ENCODE measurements at places on chromosomes 1 and 21. TPM values are rescaled to one million over a fixed set of nuclear protein-coding genes. Genes with fewer than 3 reads are reported as not detected.

- no peak overlapping the region for H3K4me3 ChIP-seq
- H3K36me3 ChIP-seq = no peaks in the 10 kb centered on the region
- H3K27ac ChIP-seq = no peak overlapping the region
- no peak for DNase-seq
- no peaks in the 10 kb centered on the region for H3K27me3 ChIP-seq
- no peaks in the 10 kb centered on the region for H3K4me1 ChIP-seq
These were observed 55.9 kb downstream of the SIK1 start for GRCh38 chr21:43370888-43371570.

- H3K27ac ChIP-seq = no peak overlapping the region
- H3K4me3 ChIP-seq = no peak overlapping the region
- no peaks in the 10 kb centered on the region for H3K36me3 ChIP-seq
- DNase-seq = no peak
These were observed 27.0 kb upstream of the ABCG1 start for GRCh38 chr21:42191696-42192595.

- no peaks in the 10 kb centered on the region for H3K27me3 ChIP-seq
- H3K27ac ChIP-seq = peak overlapping the region; percentile 17
- peaks cover 28% of the 10 kb centered on the region for H3K4me1 ChIP-seq
- peaks cover 100% of the 10 kb centered on the region for H3K36me3 ChIP-seq
- no peak overlapping the region for H3K4me3 ChIP-seq
- DNase-seq = peak; percentile 67
These were observed 14.1 kb downstream of the PEA15 start for GRCh38 chr1:160219062-160219929.

DNA sequence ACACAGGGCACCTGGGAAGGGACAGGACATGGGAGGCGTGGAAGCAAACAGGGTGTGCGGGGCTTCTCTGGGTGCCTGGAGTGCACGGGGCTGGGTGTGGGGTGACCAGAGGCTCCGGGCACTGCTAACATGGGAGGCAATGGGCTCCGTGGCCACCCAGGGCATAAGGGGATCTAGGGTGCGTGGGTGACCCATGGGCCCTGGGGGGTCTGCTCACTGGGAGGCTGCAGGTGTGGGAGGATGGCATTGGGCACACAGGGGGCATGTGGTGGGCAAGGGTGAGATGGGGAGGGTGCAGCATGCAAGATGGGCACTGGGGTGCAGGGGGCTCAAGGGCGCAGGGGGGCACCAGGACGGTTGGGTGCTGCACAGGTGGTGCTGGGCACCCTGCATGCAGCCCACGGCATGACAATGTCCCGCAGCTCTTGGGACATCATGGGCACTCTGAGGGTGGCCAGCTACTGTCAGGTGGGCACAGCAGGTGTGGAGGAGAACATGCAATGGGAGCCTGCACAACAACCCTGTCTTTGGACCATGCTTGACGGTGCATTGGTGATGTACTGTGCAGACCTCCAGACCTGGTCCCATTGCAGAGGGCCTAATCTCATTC lies 15.1 kb downstream of the TRIM11 start:
- H3K27me3 ChIP-seq = no peaks in the 10 kb centered on the region
- H3K27ac ChIP-seq = no peak overlapping the region
- peaks cover 24% of the 10 kb centered on the region for H3K36me3 ChIP-seq
- no peak for DNase-seq

GRCh38 chr21:16509476-16509875 lies 779.7 kb downstream of the USP25 start:
- no peaks in the 10 kb centered on the region for H3K27me3 ChIP-seq
- no peak overlapping the region for H3K27ac ChIP-seq
- H3K36me3 ChIP-seq = no peaks in the 10 kb centered on the region
- DNase-seq = no peak

GRCh38 chr21:44985441-44986401 lies 45.9 kb downstream of the SLX9 start:
- DNase-seq = no peak
- H3K27me3 ChIP-seq = no peaks in the 10 kb centered on the region
- peaks cover 39% of the 10 kb centered on the region for H3K4me1 ChIP-seq
- H3K27ac ChIP-seq = no peak overlapping the region
- H3K36me3 ChIP-seq = no peaks in the 10 kb centered on the region

DNA sequence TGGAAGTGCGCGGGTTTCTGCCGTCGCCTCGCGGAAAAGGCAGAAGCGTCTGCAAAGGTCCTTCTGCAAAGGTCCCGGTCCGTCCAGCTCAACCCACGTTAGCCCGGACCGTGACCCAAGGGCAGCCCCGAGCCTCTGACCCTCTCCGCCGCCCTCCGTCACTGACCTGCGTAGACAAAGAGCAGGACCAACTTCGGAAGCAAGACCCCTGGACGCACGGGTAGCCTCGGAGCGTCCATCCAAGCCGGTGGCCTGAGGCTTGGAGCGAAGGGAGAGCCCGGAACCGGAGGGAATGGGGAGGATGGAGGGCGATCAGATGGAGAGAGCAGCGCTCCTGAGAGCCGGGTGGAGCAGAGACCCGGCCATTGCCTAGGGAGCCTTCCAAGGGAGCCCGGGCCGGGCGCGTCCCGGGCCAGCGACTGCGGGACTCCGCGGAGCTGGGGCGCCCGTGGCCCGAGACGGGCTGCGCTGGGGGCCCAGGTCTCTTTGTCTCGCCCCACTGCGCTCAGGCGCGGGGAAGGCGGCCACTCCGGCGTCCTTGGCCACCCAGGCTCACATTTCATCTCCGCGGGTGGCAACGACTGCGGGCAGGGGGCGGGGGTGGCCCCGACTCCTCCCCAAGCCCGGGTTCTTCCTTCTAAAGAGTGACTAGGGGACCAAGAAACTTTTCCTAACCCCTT lies at the start of gene CYYR1:
TSS of gene CYYR1 (minus strand) at position 585 of the 680 bp plus-strand sequence. CDS start at position 239, 346 bp downstream.
- H3K36me3 ChIP-seq = no peaks in the 10 kb centered on the region
- H3K4me3 ChIP-seq = peak within 1 kb of the TSS; percentile 63
- no peak for DNase-seq
- H3K4me1 ChIP-seq = no peaks in the 10 kb centered on the region
- H3K27me3 ChIP-seq = no peaks in the 10 kb centered on the region
- peak within 1 kb of the TSS; percentile 85 for H3K27ac ChIP-seq

DNA sequence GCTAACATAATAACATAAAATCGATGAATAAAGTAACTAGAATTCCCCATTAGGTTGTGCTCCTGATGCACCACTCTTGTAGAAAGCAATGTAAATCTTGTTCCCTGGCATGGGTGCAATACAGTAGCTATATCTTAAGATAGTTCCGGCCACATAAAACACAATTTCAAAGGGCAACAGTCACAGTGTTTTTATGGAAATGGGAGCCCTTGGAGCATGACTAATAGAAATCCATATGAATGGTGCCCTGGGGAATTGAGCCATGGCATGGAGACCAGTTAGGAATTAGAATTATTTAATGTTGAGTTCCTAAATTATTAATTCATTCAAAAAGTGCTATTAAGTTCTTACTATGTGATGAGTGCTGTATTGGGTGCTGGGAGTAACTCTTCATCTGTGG lies 118.7 kb downstream of the KCNK2 start:
- H3K4me1 ChIP-seq = no peaks in the 10 kb centered on the region
- H3K4me3 ChIP-seq = no peak overlapping the region
- no peak for DNase-seq
- no peaks in the 10 kb centered on the region for H3K27me3 ChIP-seq
- no peak overlapping the region for H3K27ac ChIP-seq

DNA sequence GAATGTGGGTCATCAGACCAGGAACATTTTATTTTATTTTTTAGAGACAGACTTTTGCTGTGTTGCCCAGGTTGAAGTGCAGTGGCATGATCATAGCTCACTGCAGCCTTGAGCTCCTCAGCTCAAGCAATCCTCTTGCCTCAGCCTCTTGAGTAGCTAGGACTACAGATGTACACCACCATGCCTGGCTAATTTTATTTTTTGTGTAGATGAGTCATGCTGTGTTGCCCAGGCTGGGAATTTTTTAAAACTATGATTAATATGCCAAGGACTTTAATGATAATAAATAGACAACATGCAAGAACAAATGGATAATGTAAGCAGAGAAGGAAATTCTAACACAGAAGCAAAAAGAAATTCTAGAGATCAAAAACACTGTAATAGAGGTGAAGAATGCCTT lies 142.4 kb downstream of the AK5 start:
- DNase-seq = no peak
- H3K4me3 ChIP-seq = no peak overlapping the region
- H3K36me3 ChIP-seq = no peaks in the 10 kb centered on the region
- no peak overlapping the region for H3K27ac ChIP-seq
- H3K27me3 ChIP-seq = no peaks in the 10 kb centered on the region
- H3K4me1 ChIP-seq = no peaks in the 10 kb centered on the region

DNA sequence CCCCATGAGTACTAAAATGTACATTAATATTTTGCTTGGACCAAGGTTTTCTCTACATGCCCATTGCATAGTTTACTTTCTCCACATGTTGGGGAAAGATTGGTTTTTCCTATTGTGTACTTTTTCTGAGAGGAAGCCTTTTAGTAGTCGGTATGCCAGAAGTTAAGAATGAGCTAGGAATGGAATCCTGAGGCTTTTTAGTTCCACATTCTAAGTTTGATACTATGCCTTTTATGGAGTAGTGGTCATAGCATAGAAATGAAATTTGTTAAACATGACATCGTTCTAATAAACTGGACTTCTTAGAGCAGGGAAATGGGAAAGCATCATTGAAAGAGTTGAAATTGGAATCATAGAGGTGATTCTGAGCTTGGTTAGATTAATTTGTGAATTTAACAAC lies 64.3 kb downstream of the BCL9 start:
- no peaks in the 10 kb centered on the region for H3K4me1 ChIP-seq
- H3K36me3 ChIP-seq = peaks cover 14% of the 10 kb centered on the region
- no peaks in the 10 kb centered on the region for H3K27me3 ChIP-seq
- no peak overlapping the region for H3K27ac ChIP-seq
- no peak for DNase-seq
- H3K4me3 ChIP-seq = no peak overlapping the region

- H3K27me3 ChIP-seq = no peaks in the 10 kb centered on the region
- no peak overlapping the region for H3K4me3 ChIP-seq
- no peak overlapping the region for H3K27ac ChIP-seq
These were observed 50.7 kb downstream of the PRDM16 start for GRCh38 chr1:3119725-3120124.

GRCh38 chr21:28712411-28712810 lies 280.3 kb downstream of the LTN1 start:
- no peaks in the 10 kb centered on the region for H3K4me1 ChIP-seq
- DNase-seq = no peak
- no peaks in the 10 kb centered on the region for H3K36me3 ChIP-seq
- no peaks in the 10 kb centered on the region for H3K27me3 ChIP-seq
- H3K4me3 ChIP-seq = no peak overlapping the region
- H3K27ac ChIP-seq = no peak overlapping the region

DNA sequence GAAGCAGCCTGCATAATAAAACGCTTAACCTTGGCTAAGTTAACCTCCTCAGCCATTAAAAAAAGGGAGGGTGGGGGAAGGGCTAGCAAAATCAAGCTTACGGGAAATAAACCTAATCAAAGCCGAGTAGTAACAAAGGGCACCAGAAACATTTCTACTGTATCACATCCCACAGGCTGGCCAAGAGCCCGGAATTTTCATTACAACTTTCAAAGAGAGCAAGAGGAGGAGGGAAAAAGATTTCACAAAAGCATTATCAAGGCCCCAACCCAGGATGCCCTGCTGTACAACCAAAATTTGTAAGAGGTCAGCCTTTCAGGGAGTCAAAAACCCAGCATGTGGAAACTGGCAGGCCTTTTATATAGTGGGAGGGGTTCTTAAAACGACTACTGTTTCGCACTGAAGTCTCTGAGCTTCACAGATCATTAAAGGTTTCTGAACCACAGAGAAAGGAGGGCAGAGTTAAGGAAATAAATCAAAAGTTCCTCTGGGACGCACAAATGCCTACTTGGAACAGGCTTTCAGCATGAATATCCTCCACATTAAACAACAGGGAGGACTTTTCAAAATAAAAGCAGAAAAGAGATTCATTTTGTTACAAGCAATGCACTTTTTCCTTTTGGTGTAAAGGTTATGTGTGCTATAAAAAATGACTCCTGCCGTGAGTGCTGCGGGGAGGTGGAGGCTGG lies 90.4 kb downstream of the SLC45A1 start:
- H3K36me3 ChIP-seq = peaks cover 68% of the 10 kb centered on the region
- no peaks in the 10 kb centered on the region for H3K27me3 ChIP-seq
- peak overlapping the region; percentile 72 for H3K27ac ChIP-seq
- peaks cover 24% of the 10 kb centered on the region for H3K4me1 ChIP-seq

GRCh38 chr1:206439205-206439604 lies 31.1 kb upstream of the IKBKE start:
- DNase-seq = no peak
- no peak overlapping the region for H3K27ac ChIP-seq
- no peaks in the 10 kb centered on the region for H3K27me3 ChIP-seq
- H3K4me3 ChIP-seq = no peak overlapping the region
- H3K36me3 ChIP-seq = peaks cover 74% of the 10 kb centered on the region

DNA sequence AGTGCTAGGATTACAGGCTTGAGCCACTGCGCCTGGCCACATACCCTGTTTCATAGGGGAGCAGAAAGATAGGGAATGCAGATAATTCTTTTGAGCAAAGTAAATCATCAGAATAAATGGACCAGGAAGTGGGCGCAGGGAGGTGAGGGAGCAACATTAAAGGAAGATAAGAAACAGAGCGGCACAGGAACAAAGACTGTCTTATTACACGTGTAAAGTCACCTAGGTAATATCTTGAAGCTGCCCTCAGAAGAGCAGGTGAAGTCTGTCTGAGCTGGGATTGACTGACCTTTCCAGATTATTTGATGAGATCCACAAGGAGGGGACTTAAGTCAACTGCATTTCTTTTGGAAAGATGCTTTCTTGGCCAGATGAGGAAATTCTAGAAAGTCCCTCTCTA lies 7.7 kb downstream of the EPRS1 start:
- no peak for DNase-seq
- H3K4me3 ChIP-seq = no peak overlapping the region
- no peak overlapping the region for H3K27ac ChIP-seq
- H3K4me1 ChIP-seq = no peaks in the 10 kb centered on the region
- no peaks in the 10 kb centered on the region for H3K27me3 ChIP-seq

Gene AKNAD1
- not detected for polyA plus RNA-seq

Gene LRRN2
- polyA plus RNA-seq = 0.65 TPM

Gene LCK
- 0.40 TPM for polyA plus RNA-seq

Gene DRAM2
- polyA plus RNA-seq = 37.7 TPM

Gene EBNA1BP2
- 32.9 TPM for polyA plus RNA-seq

Gene OR2T12
- not detected for polyA plus RNA-seq

Gene CD1E
- polyA plus RNA-seq = 0.33 TPM

Gene HOOK1
- 1.8 TPM for polyA plus RNA-seq

All from heart left ventricle (tissue), 16 donors.